ENCODE measurements at places on chromosomes 3 and 15.

- DNase-seq: peak; percentile 25
These were observed 23.5 kb upstream of the RAP2B start for GRCh38 chr3:153138276-153139210.

DNA sequence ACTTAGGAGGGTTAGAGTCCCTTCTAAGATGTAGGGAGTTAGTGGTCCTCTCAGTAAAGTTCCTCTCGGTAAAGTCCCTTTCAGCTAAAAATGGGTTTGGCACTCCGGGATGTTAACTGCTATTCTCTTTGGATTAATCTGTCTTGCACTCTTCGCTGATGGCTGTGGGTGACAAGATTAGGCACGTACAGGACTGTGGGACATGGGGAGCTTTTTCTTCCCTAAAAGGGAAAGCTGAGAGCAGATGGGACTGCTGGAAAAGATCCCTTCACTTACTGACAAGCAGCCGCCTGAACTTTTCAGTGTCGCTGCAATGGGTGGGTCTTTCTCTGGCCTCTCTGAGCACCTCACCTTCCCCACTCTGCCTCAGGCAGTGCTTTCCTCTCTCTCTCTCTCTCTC, 16.4 kb upstream of the HHATL start:
- no peak for DNase-seq

DNA sequence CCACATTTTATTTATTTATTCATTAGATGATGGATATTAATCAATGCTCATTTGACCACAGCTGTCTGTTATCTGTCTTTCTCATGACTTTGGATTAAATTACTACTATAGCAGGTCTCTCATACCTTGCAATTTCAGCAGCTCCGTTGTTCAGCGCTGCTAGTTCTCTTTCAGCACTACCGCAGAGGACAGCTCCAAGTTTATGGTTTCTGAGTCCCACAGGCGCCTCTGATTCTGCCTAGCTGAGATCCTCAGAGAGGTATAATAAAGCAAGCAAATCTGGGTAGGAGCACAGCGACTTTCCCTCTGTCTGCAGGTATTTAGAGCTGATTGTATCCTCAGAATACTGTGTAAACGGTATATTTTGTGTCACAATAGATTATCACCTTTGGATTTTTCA, 204.9 kb downstream of the CNTN4 start:
- DNase-seq: no peak

GRCh38 chr3:18988614-18989229, 159.6 kb upstream of the KCNH8 start:
- no peak for DNase-seq

DNA sequence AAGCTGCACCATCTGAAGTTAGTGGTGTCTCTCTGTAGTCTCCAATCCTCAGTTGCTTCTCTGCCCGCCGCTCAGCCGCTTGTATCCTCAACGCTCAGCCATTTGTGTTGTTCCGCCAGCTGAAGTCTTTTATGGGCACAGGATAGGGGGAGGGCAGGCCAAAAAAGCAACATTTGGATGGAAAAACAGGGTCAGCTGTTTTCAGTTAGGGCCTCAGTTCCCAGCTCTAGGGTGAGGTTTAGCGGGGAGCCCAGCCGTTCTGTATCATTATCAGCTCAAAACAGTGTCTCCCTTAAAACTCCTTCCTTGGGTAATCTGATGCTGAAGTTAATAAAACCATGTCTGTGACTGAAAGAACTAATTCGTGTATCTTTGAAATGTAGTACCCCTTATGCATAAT, 329.5 kb upstream of the AZI2 start:
- no peak for DNase-seq

GRCh38 chr3:54736459-54736858, 191.4 kb downstream of the LRTM1 start:
- DNase-seq: no peak

- DNase-seq: no peak
These were observed 987.0 kb downstream of the NTRK3 start for GRCh38 chr15:87269566-87269965.

DNA sequence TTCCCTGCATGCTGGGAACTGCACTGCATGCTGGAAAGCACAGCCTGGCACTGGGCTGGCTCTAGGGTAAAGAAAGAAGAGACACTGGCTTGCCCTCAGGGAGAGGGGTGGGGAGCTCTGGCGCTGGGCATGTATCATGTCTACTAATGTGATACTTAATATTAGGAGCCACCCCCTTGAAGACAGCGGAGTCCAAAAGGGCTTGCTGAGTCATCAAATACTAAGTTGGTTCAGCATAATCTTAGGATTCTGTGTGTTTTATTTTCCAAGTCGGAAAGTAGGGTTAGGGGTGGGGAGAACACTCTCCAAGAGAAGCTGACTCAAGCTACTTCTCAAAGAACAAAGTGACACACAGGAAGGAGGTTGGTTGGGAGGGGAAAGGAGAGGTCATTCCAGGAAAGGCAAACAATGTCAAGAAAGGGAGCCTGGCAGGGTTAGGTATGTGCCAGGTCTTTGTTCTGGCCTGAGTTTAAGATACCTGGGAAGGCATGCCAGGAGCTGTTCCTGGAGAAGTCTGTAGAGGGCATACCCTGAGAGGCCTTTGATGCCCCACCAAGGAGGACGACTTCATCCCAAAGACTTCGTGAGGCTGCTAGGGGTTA, 237.8 kb upstream of the NR2E3 start:
- no peak for DNase-seq

Data from stimulated activated CD4-positive, alpha-beta T cell treated with anti-CD3 and anti-CD28 coated beads, Interleukin-12 subunit alpha, Interleukin-12 subunit beta, amount 100 ng/mL, for 24 hours (primary cell).